ENCODE measurements at places on chromosomes 6 and 20.
A peak's percentile ranks its signal among the peaks of the same experiment; 100 is the strongest.

DNA sequence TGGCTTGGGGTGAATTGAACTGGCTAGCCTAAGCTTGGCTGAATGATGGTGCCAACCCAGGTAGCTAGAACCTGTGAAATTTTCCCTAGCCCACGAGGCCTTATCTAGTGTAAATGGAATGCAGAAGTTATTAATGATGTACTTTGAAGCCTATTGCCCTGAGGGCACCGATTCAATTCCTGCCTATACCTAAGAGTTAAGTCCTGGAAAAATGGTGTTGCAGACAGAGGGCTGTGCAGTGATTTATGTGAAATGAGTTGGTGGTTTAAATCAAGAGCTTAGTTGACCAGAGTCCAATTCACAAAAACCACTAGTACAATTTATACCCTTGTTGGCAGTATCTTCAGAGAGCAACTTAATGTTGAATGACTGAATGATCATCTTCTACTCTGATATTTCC lies 373.8 kb upstream of the JAG1 start:
- no peak for DNase-seq

- DNase-seq = no peak
These were observed 271.3 kb downstream of the BMP7 start for GRCh38 chr20:56995149-56995548.

- DNase-seq = no peak
These were observed 17.6 kb downstream of the ARID1B start for GRCh38 chr6:156794546-156795354.

- no peak for DNase-seq
These were observed 46.3 kb upstream of the PTPRT start for GRCh38 chr20:43235998-43236397.

DNA sequence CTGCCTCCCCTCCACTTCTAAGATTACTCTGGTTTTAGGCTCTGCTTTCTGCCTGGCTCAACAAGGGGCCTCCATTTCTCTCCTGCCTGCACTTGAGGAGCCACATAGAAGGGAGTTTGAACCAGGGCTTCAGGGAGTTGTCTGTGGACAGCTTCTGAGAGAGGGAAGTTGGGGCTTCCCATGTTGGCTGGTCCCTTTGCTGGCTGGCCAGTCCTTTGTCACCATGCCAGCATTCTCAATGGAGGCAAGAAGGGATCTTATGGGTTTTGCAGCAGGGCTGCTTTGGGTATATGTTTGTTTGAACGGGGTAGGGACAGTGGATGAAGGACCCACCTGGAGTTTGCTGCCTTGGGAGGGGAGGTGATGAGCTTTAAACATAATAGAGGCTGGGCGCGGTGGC lies 124.9 kb downstream of the CARMIL1 start:
- DNase-seq = no peak

DNA sequence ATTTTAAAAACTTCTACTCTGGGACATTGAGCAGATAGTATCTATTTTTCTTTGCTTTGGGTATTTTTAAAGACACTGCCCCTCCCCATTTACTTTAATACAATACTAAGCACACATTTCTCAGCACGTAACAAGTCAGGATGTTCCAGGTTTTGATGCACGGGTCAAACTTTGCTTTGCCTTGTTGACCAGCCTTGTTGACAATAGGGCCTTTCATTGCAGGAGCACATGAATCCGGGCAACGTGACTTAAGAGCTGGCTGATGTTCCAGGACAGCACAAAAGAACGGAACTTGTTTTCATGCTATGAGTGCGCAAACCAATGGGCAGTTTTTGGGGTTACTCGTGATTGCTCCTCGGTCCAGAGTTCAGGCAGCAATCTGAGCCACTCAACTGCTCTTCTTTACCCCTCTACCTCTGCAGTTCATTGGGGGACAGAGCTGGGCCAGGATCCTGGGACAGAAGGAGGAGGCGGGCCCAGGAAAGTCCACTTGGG lies 78.6 kb upstream of the SLC22A16 start:
- DNase-seq = peak; percentile 71

DNA sequence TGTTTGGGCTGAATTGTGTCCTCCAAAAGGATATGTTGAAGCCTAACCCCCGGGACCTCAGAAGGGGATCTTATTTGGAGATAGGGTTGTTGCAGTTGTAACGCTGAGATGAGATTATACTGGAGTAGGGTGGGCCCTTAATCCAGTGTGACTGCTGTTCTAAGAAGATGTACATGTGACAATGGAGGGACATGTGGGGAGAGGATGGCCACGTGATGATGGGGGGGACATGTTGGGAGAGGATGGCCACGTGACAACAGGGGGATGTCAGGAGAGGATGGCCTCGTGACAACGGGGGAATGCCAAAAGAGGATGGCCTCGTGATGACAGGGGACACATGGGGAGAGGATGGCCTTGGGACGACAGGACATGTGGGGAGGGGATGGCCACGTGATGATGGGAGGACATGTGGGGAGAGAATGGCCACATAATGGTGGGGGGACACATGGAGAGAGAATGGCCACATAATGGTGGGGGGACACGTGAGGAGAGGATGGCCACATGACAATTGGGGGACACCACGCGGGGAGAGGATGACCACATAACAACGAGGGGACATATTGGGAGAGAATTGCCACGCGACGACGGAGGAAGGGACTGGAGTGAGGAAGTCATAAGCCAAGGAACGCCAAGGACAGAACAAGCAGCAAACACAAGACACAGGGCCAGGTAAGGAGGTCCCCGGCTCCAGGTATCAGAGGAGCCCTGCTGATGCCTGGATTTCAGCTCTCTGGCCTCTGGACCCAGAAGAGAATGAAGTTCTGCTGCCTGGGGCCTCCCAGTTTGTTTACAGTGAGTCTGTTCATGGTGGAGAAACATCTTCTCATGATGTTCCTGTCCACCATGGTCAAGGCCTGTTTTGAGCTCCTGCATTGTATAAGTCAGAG lies 29.2 kb downstream of the SYNJ2 start:
- DNase-seq = no peak

DNA sequence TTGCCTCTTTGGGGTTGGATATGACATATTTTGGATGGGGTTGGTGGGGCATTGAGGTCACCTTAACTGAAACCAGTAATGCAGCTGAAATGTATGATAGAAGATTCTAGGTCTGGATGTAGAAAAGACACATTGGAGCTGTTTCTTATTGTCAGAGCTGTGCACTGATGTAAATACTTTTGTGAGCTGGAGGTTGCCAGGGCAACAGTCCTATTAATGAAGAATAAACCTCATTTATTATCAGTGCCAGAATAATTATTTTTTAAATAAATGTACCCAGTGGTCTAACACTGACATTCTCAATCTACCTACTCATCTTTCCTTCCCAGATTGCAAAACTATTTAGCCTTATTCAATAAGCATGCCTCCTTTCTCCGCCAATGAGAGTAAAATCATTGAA lies 57.0 kb downstream of the CAP2 start:
- no peak for DNase-seq

DNA sequence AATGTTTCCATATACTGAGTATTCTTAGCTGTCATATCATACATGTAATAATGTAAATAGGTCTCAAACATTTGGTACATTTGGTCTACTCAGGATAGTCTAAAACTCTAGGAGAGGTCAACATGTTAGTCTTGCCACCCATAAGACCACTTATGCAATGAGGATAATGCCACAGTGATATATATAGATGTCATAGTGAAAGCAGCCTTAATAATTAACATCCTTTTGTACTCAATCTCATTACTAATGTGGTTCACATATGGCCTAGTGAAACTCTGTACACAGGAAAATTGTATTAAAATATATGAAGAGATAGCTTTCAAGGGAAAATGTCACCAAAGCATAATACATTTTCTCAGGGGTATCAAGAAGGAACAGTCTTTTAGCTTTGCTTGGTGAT lies 577.9 kb downstream of the TFAP2B start:
- no peak for DNase-seq

- no peak for DNase-seq
These were observed 3.9 kb downstream of the DOK5 start for GRCh38 chr20:54479138-54479906.

DNA sequence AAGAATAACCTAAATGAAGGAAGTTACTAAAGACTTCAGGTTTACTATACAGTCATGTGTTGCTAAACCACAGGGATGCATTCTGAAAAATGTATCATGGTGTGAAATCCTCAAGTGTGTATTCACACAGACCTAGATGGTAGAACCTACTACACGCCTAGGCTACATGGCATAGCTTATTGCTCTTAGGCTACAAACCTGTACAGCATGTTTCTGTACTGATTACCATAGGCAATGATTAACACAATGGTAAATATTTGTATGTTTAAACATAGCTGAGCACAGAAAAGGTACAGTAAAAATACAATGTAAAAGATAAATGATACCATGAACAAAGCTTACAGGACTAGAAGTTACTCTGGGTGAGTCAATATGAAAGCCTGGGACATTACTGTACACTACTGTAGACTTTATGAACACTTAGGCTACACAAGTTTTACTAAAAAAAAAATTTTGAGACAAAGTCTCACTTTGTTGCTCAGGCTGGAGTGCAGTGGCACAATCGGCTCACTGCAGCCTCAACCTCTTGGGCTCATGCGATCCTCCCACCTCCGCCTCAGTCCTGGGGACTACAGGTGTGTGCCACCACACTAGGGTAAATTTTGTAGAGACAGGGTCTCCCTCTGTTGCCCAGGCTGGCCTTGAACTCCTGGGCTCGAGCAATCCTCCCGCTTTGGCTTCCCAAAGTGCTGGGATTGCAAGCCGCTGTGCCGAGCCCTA lies 36.0 kb downstream of the ADNP start:
- no peak for DNase-seq

DNA sequence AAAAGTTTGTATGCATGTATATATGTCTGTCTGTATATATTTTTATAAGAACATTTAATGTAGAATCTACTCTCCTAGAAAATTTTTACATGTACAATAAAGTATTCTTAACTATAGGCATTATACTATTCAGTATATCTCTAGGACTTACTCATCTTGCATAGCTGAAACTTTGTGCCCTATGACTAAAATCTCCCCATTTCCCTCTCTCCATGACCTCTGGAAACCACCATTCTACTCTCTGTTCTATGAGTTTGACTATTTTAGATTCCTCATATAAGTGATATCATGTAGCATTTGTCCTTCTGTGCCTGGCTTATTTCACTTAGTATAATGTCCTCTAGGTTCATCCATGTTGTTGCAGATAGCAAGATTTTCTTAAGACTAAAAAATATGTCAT lies 205.1 kb upstream of the SMLR1 start:
- no peak for DNase-seq

DNA sequence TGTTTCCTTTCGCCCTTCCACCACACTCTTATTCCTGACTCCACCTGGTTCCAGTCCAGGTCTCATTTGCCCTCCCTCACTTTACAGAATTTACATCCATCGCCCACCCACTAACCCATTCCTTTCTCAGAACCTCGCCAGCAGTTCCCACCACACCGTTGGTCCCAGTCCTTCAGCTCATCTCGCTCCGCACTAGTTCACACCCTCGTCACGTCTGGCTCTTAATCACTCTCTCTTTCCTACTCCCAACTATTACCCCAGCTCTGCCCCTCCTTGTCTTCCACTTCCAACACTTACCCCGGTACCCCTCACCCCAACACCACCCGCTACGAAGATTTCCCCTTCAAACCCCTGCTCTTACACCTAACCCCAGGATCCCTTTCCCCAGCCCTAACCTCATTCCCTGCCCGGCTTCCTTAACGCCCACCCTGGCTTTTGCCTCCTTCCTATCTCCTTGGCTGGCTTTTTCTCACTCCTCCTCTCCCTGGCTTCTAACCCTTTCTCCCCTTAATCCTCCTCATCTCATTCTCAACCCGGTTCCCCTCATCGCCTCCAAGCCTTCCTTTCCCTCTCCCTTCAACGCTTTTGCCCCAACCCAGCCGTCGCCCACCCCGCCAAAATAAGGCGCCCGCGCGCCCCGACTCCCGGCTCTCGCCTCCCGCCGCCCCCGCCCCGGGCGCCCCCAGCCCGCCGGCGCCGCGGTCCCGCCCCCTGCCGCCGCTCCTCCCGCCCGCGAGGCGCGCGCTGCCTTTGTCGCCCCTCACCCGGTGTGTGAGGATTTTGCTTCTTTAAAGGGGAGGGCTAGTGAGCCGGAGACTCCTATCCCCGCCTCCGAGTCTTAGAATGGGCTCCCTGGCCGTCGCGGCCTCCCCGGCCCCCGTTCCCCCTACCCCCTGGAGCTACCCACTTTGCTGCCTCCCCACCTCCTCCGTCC lies 542 bp downstream of the USP49 start:
- DNase-seq = no peak

DNA sequence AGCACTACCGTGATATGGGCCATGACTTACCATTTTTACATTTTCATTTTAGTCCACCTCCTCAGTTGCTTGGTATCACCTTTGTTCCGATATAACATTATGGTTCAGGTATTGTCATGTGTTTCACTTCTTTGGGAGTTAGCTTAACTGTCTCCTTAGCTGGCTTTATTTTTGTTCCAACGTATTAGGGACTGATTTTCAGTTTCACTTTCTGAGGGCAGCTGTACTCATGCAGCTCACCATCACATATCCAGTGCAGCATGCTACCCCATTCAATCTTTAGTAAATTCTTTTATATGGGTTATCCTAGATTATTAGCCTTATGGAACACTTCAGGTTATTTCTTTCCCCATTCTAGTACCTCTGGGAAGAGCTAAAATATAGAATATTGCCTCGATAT lies 362.2 kb upstream of the IRAK1BP1 start:
- peak; percentile 50 for DNase-seq

GRCh38 chr20:50129662-50130355 lies 16.9 kb upstream of the UBE2V1 start:
- no peak for DNase-seq

- no peak for DNase-seq
These were observed 165.8 kb upstream of the SIM1 start for GRCh38 chr6:100630536-100630935.

GRCh38 chr20:19915111-19915798 lies 101.9 kb upstream of the NAA20 start:
- DNase-seq = no peak

GRCh38 chr6:19805129-19805481 lies 32.1 kb upstream of the ID4 start:
- DNase-seq = no peak

GRCh38 chr6:135410856-135411255 lies 86.7 kb downstream of the AHI1 start:
- DNase-seq = no peak

- DNase-seq = no peak
These were observed 24.5 kb upstream of the OR2J2 start for GRCh38 chr6:29146179-29146578.

GRCh38 chr6:40881501-40881900 lies 157.5 kb downstream of the UNC5CL start:
- DNase-seq = no peak

DNA sequence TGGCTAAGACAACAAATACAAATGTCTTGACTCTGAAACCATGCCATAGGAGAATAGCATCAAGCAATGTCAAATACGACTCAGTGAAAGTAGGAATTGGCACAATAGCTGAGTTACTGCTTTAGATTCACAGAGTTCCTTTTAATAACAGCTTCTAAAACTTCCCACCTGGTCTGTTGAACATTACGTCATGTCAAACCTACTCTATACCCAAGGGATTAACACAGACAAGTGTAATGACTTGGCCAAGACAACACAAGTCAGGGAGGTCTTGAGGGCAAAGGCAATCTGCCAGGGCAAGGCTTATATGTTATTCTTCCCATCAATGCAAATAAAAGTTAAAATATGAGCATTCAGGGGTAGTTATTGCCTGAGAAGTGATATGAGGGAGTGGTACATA lies 265.1 kb upstream of the PRDM1 start:
- no peak for DNase-seq
